ENCODE measurements at places on chromosomes 7 and 10.

GRCh38 chr10:79321951-79322350 lies 25.3 kb upstream of the PPIF start:
- DNase-seq, result no peak

- no peak for DNase-seq
Observed at GRCh38 chr10:21368022-21368582, 157.4 kb downstream of the SKIDA1 start.

- no peak for DNase-seq
Observed at GRCh38 chr10:33566426-33566825, 232.0 kb upstream of the NRP1 start.

GRCh38 chr10:101938305-101939007 lies 94.9 kb upstream of the KCNIP2 start:
- DNase-seq, result no peak

DNA sequence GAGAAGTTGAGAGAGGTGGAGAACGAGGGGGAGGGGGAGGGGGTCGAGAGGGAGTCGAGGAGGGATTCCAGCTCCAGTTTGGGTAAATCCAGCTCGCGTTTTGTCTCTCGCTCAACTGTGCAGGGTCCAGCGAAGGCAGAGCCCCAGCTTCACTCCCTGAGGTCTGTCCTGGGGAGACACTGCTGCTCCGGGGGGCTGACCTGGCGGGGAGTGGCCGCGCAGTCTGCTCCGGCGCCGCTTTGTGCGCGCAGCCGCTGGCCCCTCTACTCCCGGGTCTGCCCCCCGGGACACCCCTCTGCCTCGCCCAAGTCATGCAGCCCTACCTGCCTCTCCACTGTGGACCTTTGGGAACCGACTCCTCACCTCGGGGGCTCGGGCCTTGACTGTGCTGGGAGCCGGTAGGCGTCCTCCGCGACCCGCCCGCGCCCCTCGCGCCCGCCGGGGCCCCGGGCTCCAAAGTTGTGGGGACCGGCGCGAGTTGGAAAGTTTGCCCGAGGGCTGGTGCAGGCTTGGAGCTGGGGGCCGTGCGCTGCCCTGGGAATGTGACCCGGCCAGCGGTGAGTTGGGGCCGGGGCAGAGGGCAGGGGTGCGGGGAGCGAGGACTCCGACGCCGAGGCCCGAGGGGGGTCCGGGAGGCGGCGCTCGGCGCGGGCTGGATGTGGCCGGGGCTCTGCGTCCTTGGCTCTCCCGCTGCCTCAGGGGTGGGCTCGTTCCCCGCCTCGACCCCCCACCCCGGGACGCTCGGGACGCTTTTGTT lies at the start of gene TET1:
TET1 (plus strand) TSS at position 152 of the 757 bp plus-strand sequence. CDS start 12,002 bp downstream, outside the sequence.
- DNase-seq, result peak; percentile 60

- DNase-seq, result no peak
Observed at GRCh38 chr7:102175423-102176170, 111.1 kb upstream of the SH2B2 start.

DNA sequence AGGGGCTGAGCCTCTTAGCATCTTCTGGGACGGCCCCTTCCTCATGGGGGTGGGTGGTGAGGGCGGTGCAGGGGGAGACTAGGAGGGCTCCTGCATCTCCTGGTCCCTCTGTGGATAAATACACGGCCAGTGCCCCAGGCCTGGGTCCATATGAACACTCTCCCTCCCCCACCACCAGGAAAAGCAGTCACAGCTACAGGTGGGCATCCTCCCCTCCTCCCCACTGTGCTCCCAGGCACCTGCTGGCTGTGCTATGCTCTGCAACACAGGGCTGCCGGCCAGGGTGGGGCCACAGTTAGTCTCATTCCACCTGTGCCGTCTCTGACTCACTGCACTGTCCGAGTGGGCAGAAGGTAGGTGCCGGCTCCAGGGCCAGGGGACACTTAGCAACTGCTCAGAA lies 87.3 kb upstream of the INSIG1 start:
- no peak for DNase-seq

DNA sequence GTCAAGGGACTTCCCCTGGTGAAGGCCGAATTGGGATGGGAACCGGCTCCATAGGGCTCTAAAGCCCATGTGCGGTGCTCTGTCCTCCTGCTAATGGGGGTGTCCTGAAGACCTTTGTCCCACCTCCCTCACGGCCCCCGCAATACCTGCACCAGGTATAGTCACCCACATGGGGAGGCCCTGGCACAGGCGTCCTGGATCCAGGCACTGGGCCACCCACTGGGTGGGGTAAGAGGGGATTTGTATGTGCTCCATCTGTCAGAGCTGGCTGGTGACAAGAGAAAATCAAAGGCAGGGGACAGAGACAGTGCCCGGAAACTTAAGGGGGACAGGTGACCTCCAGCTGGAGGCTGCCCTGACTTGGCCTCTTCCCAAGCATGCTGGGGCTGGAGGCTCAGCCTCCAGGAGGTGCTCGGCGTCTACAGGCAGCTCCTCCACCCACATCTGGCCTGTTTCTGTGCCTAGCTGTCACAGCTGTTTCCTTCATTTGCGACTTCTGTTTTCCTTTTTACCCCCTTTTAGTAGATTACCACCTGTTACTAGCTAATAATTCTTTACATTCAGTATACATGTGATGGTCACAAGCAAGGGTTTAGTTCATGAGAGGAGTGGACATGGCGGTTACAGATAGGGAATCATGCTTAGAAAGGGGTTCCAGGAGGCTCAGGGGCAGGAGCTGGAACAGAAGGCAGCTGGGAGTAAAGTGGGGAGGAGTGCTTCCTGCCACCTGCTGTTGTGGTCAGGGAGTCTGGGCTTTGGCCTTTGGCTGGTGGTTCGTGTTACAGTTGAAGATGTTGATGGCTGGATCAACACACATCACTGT lies 2.3 kb upstream of the CUZD1 start:
- DNase-seq, result no peak

GRCh38 chr10:19605806-19606205 lies 210.4 kb upstream of the PLXDC2 start:
- DNase-seq, result no peak

DNA sequence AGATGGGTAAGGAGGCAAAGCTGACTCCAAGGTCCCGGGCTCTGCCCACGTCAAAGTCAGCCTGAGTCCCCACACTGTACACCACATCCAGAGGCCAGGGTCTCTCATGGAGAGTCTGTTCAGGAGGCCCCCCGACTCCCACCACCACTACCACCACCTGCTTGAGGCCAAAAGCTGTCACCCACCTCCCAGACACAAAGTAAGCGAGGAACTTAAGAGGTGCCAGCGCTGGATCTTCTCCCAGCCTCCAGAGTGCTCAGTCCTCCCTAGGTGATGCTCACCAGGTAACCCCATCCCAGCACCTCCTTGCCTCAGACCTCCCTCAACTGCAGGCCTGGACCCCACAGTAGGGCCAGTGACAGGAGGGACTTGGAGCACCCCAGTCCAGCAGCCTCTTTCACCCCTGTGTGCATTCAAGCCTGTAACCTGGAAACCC lies 520 bp downstream of the NPC1L1 start:
- no peak for DNase-seq

DNA sequence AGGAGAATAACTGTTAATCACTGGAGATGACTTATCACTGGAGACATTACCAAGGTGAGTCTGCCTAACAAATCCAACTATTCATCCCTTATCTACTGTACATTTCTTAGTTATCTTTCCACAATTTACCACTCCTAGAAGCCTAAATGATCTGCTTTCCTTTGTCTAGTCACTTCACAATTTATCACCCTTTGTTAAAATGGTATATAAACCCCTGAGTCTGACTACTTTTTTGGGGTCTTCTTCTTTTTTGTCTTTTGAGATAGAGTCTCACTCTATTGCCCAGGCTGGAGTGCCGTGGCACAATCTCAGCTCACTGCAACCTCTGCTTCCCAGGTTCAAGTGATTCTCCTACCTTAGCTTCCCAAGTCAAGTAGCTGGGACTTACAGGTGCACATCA lies 66.0 kb upstream of the SEPHS1 start:
- no peak for DNase-seq

DNA sequence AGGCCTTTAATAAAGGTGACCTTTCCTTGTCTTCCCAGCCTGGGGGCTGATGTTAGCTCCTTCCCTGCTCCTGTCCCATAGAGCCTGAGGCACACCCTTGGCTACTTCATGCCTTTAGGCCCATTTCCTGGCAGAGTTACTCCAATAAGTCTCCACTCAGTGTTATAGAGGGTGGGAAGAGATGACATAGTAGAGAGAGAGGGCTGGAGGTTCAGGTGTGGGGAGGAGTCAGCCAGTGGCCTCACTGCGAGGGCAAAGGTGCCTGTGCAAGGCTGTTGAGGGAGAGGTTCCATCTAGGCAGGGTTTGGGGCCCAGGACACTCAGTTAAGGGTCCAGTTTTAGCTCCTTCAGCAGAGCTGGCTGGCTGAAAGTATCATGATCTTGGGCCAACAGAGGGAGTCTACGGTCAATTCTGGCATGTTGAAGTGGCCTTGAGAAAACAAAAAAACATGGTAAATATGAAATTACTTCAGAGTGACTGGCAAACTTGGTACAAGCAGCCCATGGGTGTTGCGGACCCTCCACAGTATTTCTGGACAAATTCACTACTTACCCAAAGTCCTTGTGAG lies 67.9 kb downstream of the ZNF783 start:
- no peak for DNase-seq

DNA sequence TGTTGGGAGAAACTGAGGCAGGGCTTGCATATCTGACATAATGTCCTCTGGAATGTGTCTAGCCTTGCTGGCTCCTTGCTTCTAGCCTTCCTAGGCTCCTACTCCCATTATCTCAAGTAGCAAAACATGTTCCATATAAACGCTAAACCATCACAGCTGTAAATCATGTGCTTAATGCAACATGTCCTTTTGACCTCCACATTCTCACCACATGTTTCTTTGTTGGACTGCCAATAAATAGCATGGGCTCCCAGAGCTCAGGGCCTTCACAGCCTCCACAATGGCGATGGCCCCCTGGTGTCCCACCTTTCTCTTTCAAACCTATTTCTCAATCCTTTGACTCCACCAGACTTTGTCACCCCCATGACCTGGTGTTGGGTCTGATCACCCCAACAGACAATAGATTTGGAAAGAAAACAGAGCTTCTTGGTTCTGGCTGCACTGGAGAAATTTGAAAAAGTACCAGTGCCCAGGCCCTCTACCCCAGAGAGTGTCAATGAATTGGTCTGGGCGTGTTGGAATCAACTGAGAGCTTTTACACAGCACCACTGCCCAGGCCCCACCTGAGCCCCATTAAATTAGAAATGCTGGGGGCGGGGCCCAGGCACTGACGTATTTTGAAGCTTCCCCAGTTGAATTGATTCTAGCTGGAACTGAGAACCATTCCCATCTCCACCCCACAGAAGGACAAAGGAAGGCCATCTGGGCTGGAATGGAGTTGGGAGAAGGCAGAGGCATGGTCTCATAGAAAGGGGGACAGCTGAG lies 41.3 kb upstream of the GGCT start:
- DNase-seq, result no peak

GRCh38 chr10:124864421-124865193 lies 63.0 kb downstream of the ABRAXAS2 start:
- DNase-seq, result no peak

GRCh38 chr7:45072131-45073030 lies 16.4 kb downstream of the NACAD start:
- no peak for DNase-seq

- no peak for DNase-seq
Observed at GRCh38 chr10:82377608-82378007, 502.6 kb downstream of the NRG3 start.

GRCh38 chr7:24917510-24918239 lies 62.3 kb downstream of the OSBPL3 start:
- no peak for DNase-seq

DNA sequence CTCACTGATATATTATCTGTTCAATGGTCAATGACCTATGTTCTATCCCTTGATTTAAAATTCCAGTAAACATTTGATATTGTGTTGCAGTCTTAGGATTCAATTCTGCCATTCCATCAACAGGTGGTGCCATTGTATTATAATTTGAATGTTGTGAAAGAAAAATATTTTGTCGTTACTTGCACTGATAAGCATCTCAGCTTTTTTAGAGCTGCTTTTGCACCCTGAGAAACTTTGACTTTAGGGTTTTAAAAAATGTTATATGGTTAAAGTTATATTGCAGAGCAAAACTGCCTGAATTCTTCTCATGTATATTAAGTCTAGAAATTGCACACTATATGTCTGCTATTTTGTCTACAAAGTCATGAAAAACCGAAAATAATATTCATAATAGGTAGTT lies 18.8 kb upstream of the MINDY3 start:
- DNase-seq, result peak; percentile 33

GRCh38 chr10:100658269-100658668 lies 87.1 kb upstream of the PAX2 start:
- DNase-seq, result no peak

DNA sequence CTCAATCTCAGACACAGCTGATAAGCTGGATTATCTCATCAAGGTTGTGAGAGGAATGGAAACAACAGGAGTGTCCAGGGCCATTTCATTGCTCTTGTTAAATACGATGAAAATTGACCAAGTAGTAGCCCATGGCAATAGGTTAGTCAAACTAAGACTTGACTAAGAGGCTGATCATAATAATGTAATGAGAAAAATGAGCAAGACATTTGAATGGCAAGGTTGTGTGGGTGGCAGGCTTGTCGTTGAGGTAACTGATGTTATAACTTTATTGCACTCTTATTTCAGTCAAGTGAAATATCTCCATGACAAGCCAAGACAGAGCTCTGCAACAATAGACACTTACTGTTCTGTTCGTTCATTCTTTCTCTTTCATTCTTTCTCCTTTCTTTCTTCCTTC lies 532.0 kb downstream of the GATA3 start:
- no peak for DNase-seq

DNA sequence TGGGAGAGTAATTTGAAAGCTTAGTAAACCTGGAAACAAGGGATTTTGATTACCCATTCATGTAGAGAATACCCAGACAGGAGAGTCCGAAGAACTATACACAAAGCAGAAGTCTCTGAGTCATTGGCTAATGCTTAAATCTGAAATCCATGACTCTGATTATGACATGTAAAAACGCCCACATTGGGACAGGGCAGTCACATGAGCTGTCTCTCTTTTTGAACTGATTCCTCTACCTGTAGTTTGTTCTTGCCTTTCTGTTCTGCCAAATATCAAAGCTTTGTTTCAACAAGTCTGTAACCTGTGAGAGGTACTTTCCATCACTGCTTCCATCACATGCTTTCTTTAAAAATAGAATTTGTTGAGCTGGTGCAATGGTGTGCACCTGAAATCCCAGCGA lies 4.3 kb upstream of the GPNMB start:
- DNase-seq, result no peak

GRCh38 chr7:20597339-20597738 lies 18.1 kb upstream of the ABCB5 start:
- DNase-seq, result no peak

GRCh38 chr7:2481195-2481594 lies 5.0 kb upstream of the GRIFIN start:
- DNase-seq, result no peak

DNA sequence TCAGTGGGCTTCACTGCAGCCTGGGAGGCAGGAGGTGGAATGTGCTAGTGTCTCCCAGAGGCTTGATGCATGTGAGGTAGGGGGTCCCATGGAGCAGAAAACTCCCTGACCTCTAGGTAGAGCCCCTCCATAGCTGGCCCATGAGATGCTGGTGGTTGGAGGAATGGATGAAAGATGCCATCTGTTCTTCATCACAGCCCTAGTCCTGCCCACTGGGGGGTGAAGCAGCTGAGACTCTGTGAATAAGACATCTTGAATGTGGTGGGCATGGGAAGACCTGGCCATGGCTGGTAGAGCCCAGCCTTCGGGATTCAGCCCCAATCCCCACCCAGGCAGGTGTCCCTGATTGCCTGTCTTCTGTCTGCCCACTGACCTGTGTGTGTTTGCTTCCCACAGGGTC lies 92.5 kb downstream of the COL13A1 start:
- no peak for DNase-seq
